Activated naive CD8-positive, alpha-beta T cell treated with anti-CD3 and anti-CD28 coated beads, Interleukin-2, amount 50 U/mL, for 16 hours (primary cell): ENCODE measurements at places on chromosomes 7 and 10.

DNA sequence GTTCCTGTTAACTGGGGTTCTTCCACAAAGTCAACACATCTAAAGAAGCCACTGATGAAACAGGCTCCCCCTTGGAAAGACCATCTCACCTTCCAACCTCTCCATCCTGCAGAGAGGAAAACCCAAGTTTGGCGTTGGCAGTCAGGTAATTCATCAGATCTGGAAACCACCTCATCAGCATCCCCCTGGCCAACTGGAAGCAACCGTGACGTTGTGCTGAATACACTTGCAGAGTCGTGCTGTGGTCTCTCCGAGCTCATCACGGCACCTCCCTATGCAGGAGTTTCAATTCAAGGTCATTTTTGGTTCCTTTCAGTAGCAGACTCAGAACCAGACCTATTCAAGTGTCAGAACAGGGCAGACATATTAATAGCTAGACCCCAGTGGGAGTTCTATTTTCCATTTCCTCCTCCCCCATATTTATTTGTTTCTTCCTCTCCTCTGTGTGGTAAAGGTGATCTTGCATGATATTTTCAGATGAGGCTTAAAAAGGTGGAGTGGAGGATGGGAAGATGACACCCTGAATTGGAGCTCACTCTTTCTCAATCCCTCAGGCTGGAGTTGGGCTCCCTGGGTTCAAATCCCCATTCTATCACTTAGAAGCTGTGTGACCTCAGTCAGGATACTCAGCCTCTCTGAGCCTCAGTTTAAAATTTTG lies 149.1 kb upstream of the ADO start:
- DNase-seq: no peak

DNA sequence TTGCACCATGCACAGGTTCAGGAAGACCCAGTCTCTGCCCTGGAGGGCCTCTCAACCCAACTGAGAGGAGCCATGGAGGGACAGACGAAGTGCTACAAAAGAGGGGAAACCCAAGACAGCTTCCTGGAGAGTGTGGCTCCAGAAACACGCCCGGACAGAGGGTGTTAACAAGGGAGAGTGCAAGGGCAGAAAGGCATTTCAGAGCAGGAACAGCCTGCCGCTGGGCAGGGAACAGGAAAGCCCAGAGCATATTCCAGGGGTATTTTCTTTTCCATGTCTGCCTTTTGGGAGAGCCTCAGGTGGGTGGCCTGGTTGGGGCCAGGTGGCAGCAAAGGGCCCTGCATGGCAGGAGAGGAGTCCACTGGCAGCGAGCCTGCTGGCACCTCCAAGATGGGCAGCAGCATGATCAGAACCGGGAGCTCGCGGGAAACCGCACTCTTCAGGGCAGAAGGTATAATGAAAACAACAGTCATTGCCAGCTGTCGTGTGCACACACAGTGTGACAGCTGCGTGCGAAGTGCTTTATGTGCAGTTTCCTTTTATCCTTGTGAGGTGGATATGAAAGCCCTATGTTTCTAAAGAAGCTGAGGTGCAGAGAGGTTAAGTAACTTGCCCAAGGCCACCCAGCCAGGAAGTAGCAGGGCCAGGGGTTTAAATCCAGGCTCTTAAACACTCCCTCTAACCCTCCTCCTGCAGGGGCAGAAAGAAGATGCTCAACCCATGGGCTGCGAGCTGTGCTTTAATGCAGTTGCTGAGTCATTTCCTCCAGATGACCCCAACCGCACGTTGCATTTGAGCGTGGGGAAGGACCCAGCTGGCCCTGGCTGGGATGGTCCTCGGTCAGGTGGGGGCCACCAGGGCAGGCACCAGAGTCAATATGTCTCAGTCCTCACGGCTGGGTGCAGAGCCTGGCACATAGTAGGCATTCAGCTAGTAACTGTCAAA lies 128.6 kb downstream of the OAT start:
- DNase-seq: no peak

GRCh38 chr7:151254316-151254715 lies 5.8 kb upstream of the SMARCD3 start:
- no peak for DNase-seq

- no peak for DNase-seq
Measured at GRCh38 chr10:71779641-71780040, 6.3 kb upstream of the VSIR start.

GRCh38 chr10:124685261-124685660 lies 58.9 kb downstream of the FAM53B start:
- DNase-seq: no peak

GRCh38 chr7:109449760-109450159 lies 880.1 kb downstream of the DNAJB9 start:
- DNase-seq: no peak

DNA sequence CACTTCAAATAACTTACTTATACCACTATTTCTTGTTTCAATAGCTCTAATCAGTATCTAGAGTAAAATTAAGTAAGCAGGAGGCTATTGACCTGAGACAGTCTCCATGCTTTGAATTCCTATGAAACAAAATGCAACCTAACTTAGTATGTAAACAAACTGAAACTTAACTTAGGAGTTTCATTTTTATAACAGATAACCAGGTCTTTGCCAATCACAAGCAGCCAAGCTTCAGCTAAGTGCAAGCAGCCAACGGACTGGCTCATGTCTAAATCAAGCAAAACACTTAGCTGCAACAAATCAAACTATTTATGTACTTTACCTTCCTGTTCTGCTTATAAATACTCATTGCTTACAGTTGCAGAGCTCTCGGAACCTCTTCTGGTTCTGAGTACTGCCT lies 4.4 kb upstream of the GSTK1 start:
- DNase-seq: no peak

- no peak for DNase-seq
Measured at GRCh38 chr10:71211775-71212317, 524 bp upstream of the UNC5B start.

- no peak for DNase-seq
Measured at GRCh38 chr7:27581119-27581518, 81.6 kb downstream of the HIBADH start.

GRCh38 chr7:70384891-70385290 lies 747.1 kb upstream of the GALNT17 start:
- no peak for DNase-seq

DNA sequence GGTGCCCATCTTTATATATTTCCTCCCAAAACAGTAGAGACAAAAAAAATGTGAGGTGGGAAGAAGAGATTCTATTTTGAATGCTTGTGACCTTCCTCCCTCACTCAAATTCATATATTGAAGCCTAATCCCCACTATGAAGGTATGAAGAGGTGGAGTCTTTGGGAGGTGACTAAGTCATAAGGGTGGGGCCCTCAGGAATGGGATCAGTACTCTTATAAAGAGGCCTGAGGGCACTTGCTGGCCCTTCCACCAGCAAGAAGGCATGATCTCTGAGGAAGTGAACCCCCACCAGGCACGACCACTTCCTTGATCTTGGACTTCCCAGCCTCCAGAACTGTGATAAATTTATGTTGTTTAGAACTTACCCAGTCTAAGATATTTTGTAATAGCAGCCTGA lies 517.2 kb upstream of the CNTNAP2 start:
- no peak for DNase-seq

DNA sequence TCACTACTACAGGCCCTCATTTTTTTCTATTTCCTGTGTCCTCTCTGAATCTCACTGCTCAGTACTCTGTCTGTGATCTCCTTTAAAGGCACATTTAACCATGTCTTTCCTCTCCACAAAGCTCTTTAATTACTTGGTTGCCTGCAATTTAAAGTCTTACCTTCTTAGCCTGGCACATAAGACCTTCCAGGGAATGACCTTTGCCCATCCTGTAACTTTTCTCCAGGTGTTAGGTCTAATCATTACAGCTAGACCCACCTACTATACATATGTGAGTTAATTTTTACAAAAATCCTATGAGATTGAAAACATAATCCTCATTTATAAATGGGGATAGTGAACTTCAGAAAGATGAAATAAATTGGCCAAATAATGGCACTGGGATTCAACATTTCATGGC lies 244.1 kb upstream of the RHOBTB1 start:
- no peak for DNase-seq

- no peak for DNase-seq
Measured at GRCh38 chr7:112404321-112404720, 45.9 kb upstream of the IFRD1 start.

GRCh38 chr7:127872122-127872521 lies 159.1 kb downstream of the LRRC4 start:
- no peak for DNase-seq

GRCh38 chr7:98232799-98233198 lies 19.2 kb downstream of the TECPR1 start:
- DNase-seq: no peak

DNA sequence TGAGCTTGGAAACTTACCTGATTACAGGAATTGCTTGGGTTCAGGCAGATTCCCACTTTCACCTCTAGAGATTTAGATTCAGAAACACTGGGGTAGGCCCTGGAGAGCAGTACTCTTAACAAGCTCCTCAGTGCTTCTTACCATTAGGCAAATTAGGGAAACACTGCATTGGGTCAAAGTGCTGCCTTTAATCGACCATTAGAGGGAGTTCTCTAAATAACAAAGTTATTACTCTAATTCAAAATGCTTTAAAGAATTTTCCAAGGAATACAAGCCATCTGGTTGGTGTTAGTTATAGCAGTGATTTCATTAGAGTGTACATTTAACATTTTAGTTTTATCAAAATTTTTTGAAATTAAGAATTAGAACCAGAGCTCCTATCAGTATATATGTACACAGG lies 324.5 kb downstream of the GFRA1 start:
- no peak for DNase-seq

DNA sequence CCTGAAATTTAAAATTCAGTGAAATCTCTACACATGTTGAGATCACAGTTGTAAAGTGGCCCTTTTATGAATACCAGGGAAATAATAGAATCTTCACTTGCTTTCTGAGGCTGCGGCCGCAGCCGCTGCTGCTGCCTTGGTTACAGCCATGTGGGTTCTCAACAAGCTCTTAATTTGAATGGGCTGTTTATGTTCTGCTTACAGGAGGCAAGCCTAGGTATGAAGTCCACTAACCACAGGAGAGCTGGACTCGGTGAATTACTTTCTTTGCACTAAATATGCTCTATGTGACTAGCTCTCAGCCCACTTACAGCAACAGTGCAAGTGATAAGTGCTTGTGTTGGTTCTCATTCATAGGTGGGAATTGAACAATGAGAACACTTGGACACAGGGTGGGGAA lies 410.8 kb downstream of the SFMBT2 start:
- DNase-seq: no peak

GRCh38 chr7:112072541-112073245 lies 133.5 kb downstream of the DOCK4 start:
- no peak for DNase-seq

- no peak for DNase-seq
Measured at GRCh38 chr10:75030371-75030770, 81.1 kb upstream of the SAMD8 start.

DNA sequence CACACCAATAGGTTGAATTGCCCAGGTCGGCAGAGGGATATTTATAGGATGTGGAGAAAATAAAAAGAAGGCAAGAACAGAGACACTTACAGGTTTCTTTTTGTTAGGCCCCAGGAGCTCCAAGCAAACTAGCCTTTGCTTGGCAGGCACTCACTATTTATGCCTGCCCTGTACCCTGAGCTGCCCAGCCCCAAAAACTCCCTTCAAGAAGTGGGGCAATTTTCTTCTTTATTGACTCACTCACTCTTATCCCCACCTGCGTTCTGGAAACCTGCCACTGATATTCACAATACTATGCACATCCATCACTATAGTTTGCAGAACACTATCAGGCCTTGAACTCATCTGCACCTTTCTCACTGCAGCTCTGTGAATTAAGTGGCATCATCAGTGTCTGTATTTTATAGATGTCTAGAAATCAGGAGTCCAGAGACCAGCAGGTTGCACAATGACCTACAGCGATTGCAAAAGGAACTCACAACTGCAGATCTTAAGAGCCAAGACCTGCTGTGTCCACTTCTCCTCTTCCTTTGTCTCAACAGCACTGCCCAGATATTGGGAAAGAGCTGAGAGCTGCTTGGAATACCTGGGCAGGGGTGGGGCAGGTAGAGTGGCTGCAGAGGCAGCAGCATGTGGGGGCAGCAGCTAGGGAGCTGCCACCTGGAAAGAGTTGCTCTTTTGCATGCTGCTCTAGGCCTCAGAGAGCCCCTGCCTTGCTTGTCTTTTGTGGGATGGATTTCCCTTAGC lies at the start of gene SFTPD:
Gene SFTPD, minus strand, starts transcription at position 130 of the 747 bp plus-strand sequence. CDS start 2,446 bp downstream, outside the sequence.
- no peak for DNase-seq

GRCh38 chr10:43691485-43691884 lies 42.8 kb upstream of the ZNF32 start:
- no peak for DNase-seq

DNA sequence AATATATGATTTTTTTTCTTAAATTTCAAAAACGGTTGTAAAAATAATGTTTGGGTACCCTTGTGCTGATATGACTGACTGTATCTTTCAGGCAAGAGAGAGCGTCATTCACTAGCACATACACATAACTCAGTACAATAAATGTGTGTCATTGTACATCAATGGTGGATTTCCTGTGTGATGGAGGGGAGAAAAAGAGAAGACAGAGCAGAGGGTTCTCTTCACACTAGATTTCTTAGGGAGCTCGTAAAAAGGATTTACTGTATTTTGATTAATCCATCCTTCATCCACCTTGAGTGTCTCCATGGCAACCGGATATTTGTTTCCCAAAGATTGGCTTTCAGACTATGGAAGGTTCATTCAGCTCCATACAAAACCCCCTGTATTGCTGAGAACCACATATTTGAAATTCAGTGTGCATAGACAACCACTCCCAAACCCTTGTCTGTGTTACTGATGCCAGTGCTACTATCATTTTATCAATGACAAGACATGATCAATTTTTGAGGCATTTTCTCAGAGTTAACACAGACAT lies 150.6 kb downstream of the AKR1D1 start:
- no peak for DNase-seq

- no peak for DNase-seq
Measured at GRCh38 chr7:75847707-75848106, 31.1 kb upstream of the RHBDD2 start.

DNA sequence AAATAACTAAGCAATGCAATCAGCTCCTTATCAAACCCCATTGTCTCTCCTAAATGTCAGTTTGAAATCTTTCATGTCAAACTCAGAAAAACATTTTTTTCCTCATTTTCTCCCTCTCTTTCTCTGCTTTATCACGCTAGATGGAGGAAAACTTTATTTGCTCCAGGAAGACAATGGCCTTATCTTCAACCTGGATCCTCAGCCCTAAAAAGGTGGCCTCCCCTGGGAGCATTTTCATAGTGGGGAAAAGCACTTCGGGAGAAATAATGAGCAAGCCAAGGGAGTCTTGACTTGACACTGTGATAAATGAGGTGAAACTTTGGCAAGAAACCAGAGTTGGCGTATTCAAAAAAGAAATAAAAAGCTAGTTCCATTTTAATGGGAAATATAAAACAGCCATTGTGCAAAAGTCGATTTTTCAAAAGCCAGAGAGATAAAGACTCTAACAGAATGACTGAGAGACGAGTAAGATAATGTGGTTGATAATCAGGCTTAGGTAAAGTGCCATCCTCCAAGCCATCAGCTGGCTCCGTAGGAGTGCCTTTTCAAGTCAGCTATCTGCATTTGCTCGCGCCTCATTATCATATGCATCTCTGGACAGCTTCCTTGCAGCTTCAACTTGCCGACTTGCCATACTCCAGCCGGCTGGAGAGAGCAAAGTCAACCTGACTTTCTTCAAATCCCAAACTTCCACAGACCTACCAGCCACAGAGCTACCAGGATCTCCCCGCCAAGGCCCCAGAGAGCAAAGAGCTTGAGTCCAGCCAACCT lies 19.9 kb downstream of the HABP2 start:
- DNase-seq: no peak

GRCh38 chr10:88147000-88147798 lies 283.8 kb downstream of the PTEN start:
- DNase-seq: no peak
